ENCODE measurements at places on chromosomes 2 and 18. TPM values are rescaled to one million over a fixed set of nuclear protein-coding genes. Genes with fewer than 3 reads are reported as not detected.

TRAK2 gene
- total RNA-seq = 66.3 TPM

GREB1 gene
- total RNA-seq = 1.1 TPM

STK36 gene
- total RNA-seq = 30.6 TPM

SERPINB13 gene
- total RNA-seq = not detected

ZNF396 gene
- 3.3 TPM for total RNA-seq

DNA sequence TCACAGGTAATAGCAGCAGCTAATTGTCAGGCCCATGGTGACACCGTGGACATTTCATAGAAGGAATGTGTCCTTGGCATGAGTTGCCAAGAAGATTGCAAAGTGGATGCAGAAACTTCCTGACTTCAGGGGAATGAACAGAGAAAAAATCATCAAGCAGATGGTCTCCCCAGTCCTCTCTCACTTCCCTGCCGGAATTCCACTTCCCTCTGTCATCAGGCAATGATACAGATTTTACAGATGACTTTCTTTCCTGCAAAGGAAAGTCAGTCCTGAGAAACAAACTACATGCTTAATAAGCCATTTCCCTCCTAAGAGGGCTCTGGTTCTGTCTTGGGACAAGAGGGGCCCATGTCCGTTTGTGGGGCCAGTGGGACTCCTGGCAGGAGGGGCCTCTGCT lies 45.7 kb downstream of the KCNF1 start:
- H3K27me3 ChIP-seq = peaks cover 4% of the 10 kb centered on the region
- DNase-seq = peak; percentile 53
- no peak overlapping the region for H3K27ac ChIP-seq
- H3K4me3 ChIP-seq = no peak overlapping the region

DNA sequence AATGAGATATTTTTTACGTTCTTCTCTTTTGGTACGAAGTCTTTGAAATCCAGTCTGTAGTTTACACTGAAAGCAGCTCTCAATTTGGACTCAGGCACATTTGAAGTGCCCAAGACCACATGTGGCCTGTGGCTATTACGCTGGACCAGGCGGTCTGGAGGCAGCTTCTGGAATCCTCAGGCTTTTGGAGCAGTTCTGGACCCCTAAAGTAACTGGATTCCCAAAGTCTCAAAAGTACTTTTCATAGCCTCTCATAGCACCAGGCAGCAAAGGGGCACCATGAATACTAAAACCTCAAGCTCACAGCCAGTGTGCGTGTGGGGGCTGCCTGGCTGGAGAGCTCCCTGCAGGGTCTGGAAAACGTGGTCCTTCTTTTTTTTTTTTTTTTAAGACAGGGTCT lies 119.0 kb downstream of the SMAD7 start:
- H3K4me3 ChIP-seq = no peak overlapping the region
- no peak for DNase-seq
- H3K36me3 ChIP-seq = peaks cover 9% of the 10 kb centered on the region
- peak overlapping the region; percentile 27 for H3K27ac ChIP-seq
- H3K4me1 ChIP-seq = peaks cover 73% of the 10 kb centered on the region

DNA sequence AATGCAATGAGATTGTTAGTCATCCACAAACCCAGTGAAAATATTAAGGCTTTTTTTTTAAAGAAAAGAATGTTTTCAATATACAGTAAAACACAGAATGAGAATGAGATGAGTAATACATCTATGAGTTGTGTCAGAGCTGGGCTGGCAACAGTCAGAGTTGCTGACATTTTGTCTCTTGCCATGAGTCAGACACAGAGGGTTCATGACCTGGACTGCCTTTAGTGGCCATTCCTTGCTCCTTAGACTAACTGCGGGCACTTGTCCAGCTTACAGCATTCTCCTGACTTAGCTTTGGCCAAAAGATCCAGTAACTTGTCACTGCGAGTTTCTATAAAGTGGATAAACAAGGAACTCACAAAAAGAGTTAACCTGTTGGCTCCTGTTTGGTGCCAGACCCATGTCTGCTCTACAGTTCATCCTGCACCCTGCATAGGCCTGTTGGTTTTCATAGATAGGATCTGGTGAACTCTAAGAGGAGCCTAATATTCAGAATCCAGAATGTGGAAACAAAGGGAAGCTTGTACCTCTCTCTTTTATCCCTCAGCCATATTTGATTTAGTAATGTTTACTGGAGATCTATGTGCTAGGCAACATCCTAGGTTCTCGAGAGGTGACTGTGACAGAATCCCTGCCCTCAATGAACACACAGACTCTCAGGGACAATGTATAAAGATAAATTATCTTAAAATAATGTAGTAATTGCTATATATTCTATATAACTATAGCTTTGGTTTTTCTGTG lies 391.5 kb upstream of the VWC2L start:
- no peaks in the 10 kb centered on the region for H3K36me3 ChIP-seq
- H3K4me1 ChIP-seq = peaks cover 16% of the 10 kb centered on the region
- DNase-seq = peak; percentile 76
- peak overlapping the region; percentile 52 for H3K27ac ChIP-seq

GRCh38 chr2:177545981-177546585 lies 153.5 kb downstream of the AGPS start:
- no peak overlapping the region for H3K4me3 ChIP-seq
- DNase-seq = no peak
- H3K4me1 ChIP-seq = peaks cover 20% of the 10 kb centered on the region

GRCh38 chr18:711310-711656 lies 1.1 kb downstream of the ENOSF1 start:
- H3K27me3 ChIP-seq = no peaks in the 10 kb centered on the region
- H3K4me3 ChIP-seq = peak overlapping the region; percentile 78
- H3K36me3 ChIP-seq = peaks cover 6% of the 10 kb centered on the region

- no peaks in the 10 kb centered on the region for H3K27me3 ChIP-seq
- no peaks in the 10 kb centered on the region for H3K36me3 ChIP-seq
- no peaks in the 10 kb centered on the region for H3K4me1 ChIP-seq
- H3K4me3 ChIP-seq = no peak overlapping the region
- H3K27ac ChIP-seq = no peak overlapping the region
Measured at GRCh38 chr2:120150040-120150482, 73.1 kb downstream of the TMEM185B start.

- no peaks in the 10 kb centered on the region for H3K27me3 ChIP-seq
- H3K4me3 ChIP-seq = no peak overlapping the region
- H3K4me1 ChIP-seq = peaks cover 3% of the 10 kb centered on the region
Measured at GRCh38 chr2:144605231-144605840, 85.4 kb upstream of the ZEB2 start.
